ENCODE measurements at places on chromosomes 16 and 17.

DNA sequence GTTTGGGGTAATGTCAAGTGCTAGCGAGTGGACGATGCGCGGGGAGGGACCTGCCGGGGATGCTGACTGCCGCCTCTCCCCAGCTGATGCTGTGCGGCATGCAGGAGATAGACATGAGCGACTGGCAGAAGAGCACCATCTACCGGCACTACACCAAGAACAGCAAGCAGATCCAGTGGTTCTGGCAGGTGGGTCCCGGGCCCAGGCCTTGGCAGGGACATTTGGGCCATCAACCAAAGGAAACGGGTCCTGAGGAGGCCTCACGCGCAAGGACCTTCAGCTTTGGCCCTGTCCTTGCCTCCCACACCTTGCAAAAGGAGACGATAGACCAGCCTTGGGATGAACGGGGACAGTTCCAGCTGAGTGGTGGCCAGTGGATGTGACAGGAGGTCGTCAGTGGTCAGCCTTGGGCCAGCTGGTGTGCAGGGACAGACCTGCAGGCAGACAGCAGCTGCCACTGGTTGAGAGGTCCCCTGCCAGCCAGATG, 13.6 kb upstream of the CLEC18A start:
- no peak for DNase-seq

DNA sequence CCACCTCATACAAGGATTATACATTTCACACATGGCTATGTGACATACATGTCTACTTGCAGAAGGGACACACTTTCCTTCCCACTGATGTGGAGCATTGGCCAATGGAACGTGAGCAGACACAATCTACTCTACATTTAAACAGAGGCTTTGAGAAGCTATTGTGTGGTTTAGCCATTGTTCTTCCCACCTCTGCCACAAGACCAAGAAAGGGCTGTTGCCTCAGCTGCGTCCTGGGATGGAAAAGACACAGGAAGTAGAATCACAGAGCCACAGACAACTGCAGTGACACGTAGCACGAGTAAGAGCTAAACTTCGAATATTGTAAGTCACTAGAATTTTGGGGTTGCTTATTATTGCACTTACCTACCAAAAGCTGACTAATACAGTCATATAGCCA, 33.3 kb downstream of the PRKCB start:
- DNase-seq: no peak

GRCh38 chr17:39757931-39758873, 20.5 kb downstream of the GRB7 start:
- DNase-seq: peak; percentile 71

GRCh38 chr16:8178271-8178670, 412.0 kb downstream of the TMEM114 start:
- DNase-seq: no peak

GRCh38 chr16:86347090-86347489, 163.2 kb upstream of the FOXF1 start:
- no peak for DNase-seq

GRCh38 chr16:26550111-26550610, 516.6 kb upstream of the C16orf82 start:
- no peak for DNase-seq

- no peak for DNase-seq
These were observed 5.4 kb downstream of the SCPEP1 start for GRCh38 chr17:56983366-56983765.

DNA sequence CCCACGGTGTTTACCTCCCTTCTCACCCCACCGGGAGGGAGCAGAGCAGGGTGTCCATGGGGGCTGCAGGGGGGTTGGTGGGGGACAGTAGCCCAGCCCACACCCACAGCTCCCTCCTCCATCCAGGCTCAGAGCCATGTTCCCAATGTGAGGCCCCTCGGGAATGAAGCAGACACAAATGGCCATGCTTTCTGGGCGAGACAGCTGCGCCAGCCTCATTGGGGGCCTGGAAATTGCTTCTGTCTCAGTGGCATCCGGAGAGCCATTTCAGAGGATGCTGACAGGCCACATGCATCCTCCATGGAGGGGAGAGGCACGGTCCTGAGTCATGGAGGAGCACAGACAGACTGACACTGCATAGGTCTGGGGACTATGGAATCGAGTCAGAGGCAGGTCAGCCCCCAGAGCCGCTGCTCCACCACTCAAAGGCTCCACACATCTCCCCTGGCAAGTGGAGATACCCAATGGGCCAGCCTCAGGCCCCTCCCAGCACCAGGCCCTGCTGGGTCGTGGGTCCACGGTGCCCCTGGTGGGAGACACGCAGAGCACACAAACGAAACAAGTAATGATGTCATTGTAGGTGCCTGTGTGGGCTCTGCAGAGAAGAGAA, 59.6 kb upstream of the ENPP7 start:
- no peak for DNase-seq

DNA sequence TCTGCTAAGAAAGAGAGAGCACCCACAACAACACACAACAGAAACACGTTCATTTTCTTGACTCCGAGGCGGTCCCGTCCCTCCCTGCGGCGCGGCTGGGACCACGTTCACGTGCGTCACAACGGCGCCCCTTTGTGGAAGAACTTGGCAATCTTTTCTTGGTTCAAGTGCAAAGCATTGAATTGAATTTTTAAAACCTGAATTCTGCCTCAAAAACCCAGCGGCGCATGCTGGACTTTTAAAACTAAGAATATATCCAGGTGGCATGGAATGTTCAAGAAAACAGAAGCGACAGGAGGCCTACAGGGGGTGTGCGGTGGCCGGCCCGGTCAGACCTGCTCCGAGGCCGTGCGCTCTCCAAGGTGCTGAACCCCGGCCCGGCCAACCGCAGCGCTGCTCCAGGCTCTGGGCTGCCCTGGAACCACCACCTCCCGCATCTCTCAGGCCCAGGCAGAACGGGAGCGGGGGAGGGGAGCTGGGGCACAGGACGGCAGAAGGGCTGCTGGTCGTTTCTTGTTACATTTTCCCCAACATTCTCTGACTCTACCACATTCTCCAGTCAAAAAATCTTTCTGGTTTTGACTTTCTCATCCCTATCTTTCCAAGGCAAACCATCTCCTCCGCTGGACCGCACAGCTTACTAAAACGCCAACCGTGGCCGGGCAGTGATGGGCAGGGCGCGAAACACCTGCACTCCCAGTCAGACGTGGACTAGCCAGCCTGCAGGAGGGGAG, 3.4 kb upstream of the HEXD start:
- peak; percentile 80 for DNase-seq

- DNase-seq: no peak
These were observed 61.9 kb upstream of the PVALEF start for GRCh38 chr17:81103379-81103778.

DNA sequence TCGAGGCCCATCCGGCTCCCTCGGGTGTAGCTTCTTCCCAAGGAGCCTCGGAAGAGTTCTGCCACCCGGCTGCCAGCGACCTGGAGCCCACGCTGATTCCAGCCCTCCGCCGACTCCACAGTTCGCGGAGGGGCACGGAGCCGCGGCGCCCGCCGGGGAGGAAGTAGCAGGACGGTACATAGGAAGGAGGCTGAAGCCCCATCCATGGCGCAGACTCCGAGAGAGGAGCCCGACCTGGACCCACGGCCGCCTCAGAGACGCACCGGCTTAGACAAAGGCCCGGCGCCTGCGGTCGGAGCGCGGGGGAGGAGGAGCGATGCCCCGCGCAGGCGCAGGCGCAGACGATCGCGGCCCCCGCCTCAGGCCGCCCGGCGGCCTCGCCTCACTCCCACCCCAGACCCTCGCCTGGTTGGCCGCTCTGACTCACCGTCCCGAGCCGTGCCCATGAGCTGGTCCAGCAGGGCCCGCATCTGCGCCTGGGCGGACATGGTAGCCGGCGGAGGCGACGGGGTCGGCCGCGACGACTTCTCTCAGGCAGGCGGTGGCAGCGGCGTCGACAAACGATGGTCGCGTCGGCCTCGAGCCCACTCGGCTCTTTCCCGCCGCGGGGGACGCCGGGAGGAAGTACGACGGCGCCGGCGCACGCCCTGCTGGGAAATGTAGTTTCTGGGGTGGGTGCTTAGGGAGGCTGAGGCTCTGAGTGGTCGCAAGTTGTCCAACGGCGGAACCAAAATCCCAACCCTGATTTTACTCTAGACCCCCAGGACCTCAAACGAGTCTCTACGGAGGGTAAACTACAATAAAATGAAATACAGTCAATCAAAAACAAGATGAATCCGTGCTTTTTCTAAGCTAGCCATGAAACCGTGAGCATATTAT, at the start of gene LUC7L:
Gene LUC7L (minus strand): TSS at position 598 of the 879 bp plus-strand sequence. CDS start 110 bp downstream, at position 488.
- DNase-seq: peak; percentile 93

DNA sequence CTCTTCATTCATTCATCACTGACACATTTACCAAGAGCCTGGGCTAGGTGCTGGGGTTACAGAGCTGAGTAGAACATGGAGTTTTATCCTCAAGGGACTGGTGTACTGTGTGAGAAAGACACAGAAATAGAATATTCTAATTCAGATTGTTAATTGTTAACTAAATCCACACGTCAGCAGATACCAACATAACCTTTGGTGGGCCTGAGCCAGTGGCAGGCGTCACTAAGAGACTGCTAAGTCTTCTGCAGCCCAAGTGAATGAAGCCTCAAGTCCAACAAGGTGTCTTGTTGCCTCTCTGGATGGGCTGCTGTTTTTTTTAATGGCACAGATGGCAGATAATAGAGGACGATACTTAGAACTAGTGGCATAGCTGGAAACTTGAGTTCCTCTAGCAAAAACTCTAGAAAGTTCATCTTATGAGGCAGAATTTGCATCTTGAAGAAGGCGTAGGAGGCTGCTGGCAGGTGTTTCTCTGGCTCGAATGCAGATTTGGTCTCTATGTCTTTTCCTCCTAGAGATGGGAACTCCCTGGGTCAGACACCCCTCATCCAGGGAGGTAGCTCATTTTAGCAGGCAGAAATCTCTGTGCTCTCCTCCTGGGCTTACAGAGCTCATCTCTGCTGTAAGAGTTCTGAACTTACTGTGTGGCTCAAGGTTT, 179.5 kb downstream of the NTN1 start:
- no peak for DNase-seq

DNA sequence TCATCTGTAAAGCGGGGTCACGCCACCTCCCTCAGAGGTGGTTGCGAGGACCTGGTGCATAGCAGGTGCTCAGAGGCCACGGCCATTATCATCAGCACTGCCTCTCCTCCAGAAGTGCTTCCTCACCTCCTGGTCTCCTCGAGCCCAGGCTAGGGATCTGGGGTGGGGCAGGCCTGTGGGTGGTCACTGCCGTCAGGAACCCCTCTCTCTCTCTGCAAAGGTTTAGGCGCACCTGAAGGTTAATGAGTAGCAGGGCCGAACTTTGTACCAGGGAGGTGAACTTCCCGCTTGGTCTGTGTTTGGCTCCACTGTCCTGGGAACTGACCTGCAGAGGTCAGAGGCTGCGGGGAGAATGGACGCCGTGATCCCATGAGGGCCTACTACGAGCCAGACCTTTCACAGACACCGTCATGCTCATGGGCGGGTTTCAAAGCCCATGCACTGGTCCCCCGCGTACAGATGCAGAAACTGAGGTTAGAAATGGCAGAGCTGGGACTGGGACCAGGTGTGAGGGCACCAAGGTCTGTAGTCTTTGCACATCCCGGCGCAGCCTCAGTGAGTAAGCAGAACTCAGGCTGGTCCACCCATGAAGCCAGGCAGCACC, 13.8 kb downstream of the JUP start:
- DNase-seq: no peak

DNA sequence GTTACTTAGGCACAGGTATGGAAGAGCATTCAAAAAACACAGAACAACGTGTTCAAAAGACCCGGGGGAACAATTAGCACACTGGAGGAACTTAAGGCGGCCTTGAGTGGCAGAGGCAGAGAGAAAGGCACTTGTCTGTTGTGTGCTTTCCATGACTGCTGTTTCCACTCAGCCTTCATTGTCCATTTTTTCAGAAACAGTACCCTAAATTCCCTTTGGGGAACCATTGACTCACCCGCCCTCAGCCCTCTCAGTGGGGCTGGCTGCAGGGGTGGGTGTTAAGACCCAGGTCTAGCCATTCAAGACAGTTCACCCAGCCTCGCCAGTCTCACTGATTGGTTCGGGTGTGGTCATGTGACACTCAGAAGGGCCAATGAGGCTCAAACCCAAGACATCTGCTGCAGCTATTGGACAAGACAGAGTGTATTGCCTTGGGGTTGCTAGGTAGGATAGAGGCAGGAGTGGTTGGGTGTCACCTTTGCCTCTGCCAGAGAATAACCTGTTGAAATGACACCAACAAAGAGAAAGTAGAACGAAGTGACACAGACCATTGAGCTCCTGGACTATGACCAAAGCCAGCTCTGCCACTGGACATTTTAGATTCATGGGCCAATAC, 19.6 kb upstream of the CEP20 start:
- DNase-seq: peak; percentile 38

- no peak for DNase-seq
These were observed 1.5 kb upstream of the FAAP100 start for GRCh38 chr17:81553616-81554181.

GRCh38 chr16:73058221-73058615, 10.3 kb upstream of the ZFHX3 start:
- DNase-seq: peak; percentile 53

DNA sequence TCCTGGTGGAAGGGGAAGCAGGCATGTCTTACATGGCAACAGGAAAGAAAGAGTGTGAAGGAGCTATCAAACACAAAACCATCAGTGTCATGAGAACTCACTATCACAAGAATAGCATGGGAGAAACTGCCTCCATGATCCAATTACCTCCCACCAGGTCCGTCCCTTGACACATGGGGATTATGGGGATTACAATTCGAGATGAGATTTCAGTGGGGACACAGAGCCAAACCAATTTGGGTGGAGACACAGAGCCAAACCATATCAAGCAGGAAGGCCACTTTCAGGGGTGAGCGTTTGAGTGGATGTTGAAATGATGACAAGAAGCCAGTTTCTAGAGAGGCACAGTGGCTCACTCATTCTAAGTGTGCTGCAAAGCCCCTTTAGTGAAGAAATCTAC, 143.8 kb downstream of the CPPED1 start:
- DNase-seq: no peak

DNA sequence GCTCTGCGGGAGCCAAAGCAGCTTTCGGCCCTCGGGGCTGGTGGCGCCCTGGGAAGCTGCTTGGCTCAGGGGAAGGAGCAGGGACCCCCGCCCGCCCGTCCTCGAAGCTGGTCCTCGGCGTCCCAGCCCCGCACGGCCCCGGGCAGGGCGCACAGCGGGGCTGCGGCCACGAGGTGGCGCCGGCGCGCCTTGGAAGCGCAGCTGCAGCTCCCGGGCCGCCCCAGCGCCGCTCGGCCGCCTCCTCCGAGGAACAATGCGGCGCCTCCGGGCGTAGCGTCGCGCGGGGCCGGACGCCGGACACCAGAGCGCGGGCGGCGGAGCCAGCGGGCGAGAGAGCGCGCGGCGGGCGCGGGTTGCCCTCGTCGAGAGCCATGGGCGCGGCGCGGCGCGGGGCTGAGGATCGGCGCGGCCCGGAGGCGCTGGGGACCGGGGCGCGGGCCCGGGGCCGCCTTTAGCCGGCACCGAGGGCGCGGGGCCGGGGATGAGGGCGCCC, at the start of gene MGAT5B:
Gene MGAT5B (plus strand): TSS at position 229 of the 493 bp plus-strand sequence. CDS start 626 bp downstream, outside the sequence.
- DNase-seq: peak; percentile 87

DNA sequence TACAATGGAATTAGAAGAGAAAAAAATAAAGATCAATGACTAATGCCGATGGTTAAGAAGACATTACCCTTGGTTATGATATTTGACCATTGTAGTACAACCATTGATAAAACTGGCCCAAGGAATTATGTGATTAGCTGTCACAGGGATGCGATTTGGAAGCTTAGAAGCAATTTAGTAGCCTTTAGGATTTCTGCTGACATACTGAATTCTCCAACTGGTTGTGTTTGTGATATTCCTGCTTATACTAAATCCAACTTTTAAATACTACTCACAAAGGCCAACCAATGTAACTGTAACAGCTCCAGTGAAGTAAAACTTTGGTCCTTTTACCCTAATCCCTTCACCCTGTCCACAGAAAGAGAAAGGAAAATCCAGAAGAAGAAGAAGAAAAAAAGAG, 31.4 kb upstream of the ABCA6 start:
- DNase-seq: no peak

- no peak for DNase-seq
These were observed 8.2 kb upstream of the GGA2 start for GRCh38 chr16:23518435-23518891.

GRCh38 chr16:29736112-29736511, 9.7 kb downstream of the C16orf54 start:
- DNase-seq: no peak

All from activated T-cell treated with anti-CD3 and anti-CD28 coated beads, Interleukin-2, amount 50 U/mL, for 24 hours (primary cell).